ENCODE measurements at places on chromosomes 16 and 17.

- H3K27ac ChIP-seq = peak overlapping the region; percentile 56
- no peaks in the 10 kb centered on the region for H3K36me3 ChIP-seq
- H3K27me3 ChIP-seq = no peaks in the 10 kb centered on the region
- H3K4me1 ChIP-seq = peaks cover 13% of the 10 kb centered on the region
- DNase-seq = no peak
- no peak overlapping the region for H3K4me3 ChIP-seq
Measured at GRCh38 chr16:54136276-54136625, 150.3 kb downstream of the IRX3 start.

GRCh38 chr16:47413041-47413440, 47.8 kb downstream of the ITFG1 start:
- H3K27ac ChIP-seq = no peak overlapping the region
- DNase-seq = no peak
- H3K36me3 ChIP-seq = peaks cover 3% of the 10 kb centered on the region
- no peak overlapping the region for H3K4me3 ChIP-seq

- no peaks in the 10 kb centered on the region for H3K27me3 ChIP-seq
- H3K4me3 ChIP-seq = no peak overlapping the region
- DNase-seq = no peak
- H3K36me3 ChIP-seq = peaks cover 6% of the 10 kb centered on the region
Measured at GRCh38 chr17:64218066-64218465, 45.0 kb downstream of the TEX2 start.

DNA sequence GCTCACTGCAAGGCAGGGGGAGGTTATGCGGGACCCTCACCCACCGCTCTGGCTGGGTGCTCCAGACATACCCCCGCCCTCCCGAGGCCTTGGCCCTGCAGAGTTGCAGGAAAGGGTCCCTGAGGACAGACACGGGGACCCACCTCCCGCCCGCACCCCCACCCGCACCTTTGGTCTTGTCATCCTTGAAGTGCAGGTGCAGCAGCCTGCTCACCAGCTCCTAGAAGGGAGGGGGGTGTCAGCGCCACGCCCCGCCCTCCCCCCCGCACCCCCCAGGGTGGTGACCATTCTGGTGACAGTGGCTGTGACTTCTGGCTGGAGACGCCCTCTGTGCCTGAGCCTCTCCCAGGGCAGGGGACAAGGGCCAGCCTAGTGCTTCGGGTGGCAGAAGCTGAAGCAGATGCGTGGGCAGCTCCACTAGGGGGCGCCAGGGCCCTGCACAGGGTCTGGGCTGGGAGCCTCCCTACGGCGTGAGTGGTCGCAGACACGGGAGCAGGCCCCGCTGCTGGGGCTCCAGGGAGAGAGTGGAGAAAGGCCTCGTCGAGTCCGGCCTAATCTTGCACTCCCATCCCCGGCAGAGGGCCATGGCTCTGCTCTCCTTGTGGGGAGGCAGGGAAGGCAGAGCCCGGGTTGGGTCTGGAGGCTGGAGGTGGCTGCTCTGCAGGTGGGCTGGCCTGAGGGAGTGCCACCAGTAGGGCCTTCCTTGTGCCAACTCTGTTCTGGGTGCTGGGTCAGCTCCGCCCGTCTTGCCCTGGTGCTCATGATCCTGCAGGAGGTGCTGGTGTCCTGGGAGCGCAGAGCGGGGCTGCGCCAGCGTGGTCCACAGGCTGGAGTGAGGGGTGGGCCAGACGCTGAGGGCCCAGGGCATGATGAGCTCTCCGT, 2.7 kb downstream of the CENPX start:
- H3K27ac ChIP-seq = no peak overlapping the region
- H3K4me1 ChIP-seq = peaks cover 28% of the 10 kb centered on the region
- peaks cover 4% of the 10 kb centered on the region for H3K36me3 ChIP-seq
- no peak overlapping the region for H3K4me3 ChIP-seq
- no peak for DNase-seq

- no peak for DNase-seq
- H3K36me3 ChIP-seq = no peaks in the 10 kb centered on the region
- H3K4me1 ChIP-seq = no peaks in the 10 kb centered on the region
- peaks cover 27% of the 10 kb centered on the region for H3K27me3 ChIP-seq
- no peak overlapping the region for H3K4me3 ChIP-seq
Measured at GRCh38 chr16:84323606-84324005, 28.9 kb downstream of the WFDC1 start.

- no peak for DNase-seq
- H3K27me3 ChIP-seq = no peaks in the 10 kb centered on the region
- no peaks in the 10 kb centered on the region for H3K36me3 ChIP-seq
Measured at GRCh38 chr16:4133897-4134372, 17.7 kb upstream of the ADCY9 start.

GRCh38 chr16:68399456-68399855, 48.9 kb downstream of the SMPD3 start:
- no peak for DNase-seq
- no peak overlapping the region for H3K27ac ChIP-seq
- H3K4me1 ChIP-seq = no peaks in the 10 kb centered on the region
